Activated naive CD4-positive, alpha-beta T cell (primary cell): ENCODE measurements at places on chromosomes 5 and 9.

- no peak for DNase-seq
Measured at GRCh38 chr5:24535646-24536045, 109.1 kb downstream of the CDH10 start.

DNA sequence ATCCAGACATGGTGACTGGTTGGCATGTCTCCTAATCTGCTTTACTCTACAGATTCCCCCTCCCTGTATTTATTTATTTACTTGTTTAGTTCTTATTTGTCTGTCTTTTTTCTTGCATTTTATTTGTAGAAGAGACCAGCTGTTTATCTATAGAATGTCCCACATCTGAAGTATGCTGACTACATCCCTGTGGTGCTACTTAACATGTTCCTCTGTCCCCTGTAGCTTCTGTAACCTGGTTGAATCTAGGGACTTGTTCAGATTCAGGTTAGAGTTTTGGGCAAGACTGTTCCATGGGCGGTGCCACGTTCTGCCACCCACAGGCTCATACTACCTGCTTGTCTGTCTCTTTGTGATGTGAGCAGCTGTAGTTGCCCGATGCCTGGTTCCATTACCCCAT is 23.5 kb downstream of the DUSP1 start:
- DNase-seq, result no peak

DNA sequence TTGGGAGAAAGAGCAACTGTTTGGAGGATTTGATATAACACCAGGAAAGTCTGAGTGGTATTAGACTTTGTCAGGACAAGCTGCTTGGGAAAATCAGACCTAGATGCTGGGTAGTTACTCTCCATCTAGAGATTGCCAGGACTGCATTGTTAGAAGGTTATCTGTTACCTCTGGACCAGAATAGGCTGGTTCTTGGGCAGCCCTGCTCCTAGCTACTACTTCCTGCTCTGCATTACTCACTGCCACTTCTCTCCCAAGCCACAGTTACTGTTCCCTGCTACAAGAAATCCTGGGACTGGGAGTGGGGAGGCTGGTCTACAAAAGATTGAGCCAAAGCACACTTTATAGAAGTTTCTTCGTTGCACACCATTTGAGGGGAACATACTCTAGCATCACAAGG is 95.5 kb upstream of the KCNN2 start:
- DNase-seq, result no peak

- DNase-seq, result no peak
Measured at GRCh38 chr9:110126986-110127864, 80.7 kb downstream of the C9orf152 start.

DNA sequence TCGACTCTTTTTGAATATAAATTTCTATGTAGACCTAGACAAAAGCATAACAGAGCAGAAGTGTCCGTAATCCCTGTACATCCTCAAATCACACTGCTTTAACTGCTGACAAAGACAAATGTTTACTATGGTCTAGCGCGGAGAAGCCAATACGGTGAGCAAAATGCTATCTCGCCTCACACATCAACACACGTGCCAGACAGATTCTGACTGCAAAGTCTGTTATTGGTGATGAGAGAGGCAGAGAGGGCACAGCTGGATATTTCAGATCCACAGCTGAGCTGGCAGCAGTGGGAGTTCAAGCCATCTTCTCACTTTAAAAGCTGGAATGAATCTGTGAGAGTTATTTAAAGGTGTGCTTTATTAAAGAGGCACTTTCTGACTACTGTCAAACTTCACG is 124.3 kb downstream of the ARL15 start:
- no peak for DNase-seq

- no peak for DNase-seq
Measured at GRCh38 chr5:17249029-17249634, 31.7 kb downstream of the BASP1 start.

DNA sequence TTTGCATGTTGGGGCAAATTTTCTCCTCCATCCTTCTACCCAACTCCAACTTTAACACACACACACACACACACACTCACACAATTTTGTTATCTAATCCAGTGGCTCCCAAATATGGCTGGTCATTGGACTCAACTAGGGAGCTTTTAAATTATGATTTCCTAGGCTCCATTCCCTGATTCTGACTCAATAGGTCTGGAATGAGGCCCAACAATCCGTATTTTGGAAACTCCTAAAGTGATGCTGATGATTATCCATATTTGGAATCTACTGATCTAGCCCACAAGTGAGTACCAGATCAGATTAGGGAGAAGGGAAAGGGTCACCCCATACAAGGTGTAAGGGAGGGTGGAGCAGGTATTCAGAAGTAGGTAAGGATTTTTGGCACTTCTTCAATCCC is 309.7 kb downstream of the TLE1 start:
- no peak for DNase-seq

- no peak for DNase-seq
Measured at GRCh38 chr9:125513303-125513667, 193.7 kb downstream of the MAPKAP1 start.

GRCh38 chr9:124743686-124744348 is 27.3 kb downstream of the NR6A1 start:
- no peak for DNase-seq

- DNase-seq, result no peak
Measured at GRCh38 chr5:102922799-102923477, 167.8 kb downstream of the PAM start.

DNA sequence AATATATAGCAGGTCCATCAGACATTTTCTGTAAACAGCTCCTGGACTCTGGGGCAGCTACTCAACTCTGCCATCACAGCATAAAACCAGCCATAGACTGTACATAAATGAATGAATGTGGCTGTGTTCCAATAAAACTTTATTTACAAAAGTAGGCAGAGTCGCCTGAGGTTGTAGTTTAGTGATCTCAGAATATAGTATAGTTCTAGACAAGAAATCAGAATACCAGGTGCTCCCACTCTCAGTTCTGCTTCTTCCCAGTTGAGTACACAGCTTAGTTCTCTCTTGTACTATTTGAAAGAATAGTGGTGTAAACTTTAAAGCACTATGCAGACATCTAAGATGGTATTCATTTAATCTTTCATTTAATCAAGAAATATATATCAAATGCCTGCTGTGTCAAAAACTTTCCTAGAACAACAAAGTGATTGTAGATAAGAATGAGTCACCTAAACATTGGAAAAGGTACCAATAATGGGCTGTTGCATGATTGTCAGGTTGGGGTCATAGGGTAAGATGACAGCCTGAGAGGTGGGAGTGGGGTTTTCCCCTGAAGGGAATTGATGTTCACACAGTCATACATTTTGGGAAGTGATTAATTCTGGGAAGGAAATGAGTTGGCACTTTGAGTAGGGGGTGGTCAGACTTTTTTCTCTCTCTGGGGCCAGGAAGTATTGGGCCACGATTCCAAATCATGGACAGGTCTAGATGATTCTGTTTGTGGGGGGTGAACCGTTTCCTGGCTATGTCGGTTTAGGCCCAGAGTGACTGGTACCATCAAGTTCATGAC is 37.0 kb downstream of the TNFSF8 start:
- no peak for DNase-seq

GRCh38 chr9:138045541-138046490 is 168.2 kb downstream of the CACNA1B start:
- DNase-seq, result no peak

DNA sequence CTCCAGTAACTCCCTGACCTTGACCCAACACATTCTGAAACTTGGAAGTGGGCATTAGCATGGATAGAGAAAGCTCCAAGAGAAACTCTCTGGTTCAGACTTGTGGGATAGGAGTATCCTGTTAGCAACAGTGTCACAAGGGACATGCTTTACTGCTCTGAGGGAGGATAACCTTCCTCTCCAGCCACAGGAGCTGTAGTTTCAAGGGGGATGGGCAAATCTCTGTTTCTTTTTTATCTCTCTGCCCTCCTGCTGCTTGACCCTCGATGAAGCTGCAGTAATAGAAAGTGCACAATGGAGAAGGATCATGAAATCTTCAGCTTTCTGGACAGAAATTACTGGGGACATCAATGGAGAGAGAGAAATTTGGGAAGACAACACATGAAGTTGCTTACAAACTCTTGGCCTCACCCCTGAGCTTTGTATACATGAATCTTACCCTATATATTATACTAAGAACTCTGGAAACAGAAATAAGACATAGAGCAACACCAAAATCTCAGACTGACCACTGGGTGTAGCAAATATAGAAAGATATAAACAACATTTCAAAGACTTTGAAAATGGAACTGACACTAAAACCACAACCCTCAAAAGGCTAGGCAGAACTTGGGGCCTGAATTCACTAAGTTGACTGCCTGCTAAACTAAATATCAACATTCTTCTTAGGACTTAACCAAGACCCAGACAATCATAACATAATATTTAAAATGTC is 471.0 kb upstream of the MEF2C start:
- no peak for DNase-seq

DNA sequence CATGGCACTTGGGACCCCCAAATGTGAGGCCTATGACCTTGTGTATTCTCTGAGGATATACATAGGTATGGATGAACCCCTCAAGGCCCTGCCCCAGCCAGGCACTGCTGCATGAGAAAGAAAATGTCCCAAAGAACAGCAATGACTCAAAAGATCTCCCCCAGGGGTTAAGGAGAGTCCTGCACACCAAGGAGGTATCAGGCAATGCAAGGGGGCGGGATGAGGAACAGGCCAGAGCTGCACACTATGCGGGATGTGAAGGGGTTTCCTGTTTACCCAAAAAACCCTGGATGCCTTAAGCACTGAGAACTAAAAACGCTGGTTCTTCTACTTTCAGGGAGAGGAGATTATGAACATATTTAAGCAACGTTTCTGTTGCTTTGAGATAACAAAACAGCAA is 3.4 kb downstream of the RAPGEF1 start:
- DNase-seq, result no peak

DNA sequence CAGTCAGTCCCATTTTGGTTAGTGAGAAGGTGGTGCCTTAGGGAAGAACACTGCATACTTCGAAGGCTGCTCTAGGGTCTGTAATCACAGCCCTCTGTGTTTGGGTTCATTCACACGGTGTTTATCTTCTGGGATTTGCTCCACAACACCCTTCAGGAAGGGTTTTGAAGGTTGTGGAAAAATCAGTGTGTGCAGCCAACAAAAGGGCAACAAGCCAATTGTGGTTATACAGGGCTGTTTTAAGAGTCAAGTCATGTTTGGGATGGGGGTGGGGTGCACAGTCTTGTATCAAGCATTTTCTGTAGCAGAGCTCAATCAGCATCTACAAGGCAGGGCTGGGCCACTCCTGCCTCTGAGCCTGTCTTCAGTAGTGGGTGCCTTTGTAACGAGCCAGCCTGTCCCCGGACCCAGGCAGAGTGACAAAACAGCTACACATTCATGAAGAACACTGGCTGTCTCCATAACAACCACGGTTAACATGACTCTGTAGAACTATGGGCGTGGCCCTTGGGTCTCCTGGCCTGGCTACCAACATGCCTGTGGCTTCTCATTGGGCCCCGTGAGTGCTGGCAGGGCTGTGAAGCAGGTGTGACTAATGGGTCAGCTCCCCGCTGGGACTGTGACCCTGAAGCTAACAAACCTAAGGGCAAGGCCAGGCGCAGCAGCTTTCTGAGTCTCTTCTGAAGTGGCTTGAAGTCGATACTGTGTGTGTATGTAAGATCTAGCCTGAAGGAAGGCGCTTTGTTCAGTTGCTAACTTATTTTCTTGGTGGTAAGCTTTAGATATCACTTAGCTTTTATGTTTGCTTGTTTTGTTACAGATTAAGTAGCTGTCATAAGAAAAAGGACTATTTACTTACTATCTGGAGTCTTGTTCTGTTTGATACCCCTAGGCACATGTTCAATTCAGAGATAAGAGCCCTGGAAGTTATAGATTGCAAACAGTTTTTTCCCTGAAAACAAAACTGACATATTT is 27.9 kb upstream of the GOLM1 start:
- DNase-seq, result no peak

DNA sequence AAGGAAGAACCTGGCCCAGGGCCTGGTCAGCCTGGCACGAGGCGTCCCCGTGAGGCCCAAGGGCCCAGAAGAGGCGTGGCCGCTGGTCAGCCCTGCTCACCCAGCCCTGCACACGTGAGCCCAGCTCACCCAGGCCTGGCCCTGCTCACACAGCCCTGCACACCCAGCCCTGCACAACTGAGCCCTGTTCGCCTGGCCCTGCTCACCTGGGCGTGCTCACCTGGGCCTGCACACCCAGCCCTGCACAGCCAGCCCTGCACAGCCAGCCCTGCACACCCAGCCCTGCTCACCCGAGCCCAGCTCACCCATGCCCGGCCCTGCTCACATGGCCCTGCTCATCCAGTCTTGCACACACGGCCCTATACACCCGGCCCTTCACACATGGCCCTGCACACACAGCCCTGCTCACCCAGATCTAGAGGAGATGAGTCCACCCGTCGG is 2.1 kb downstream of the ZDHHC11 start:
- no peak for DNase-seq

- no peak for DNase-seq
Measured at GRCh38 chr9:134058716-134059115, 9.1 kb downstream of the BRD3 start.

DNA sequence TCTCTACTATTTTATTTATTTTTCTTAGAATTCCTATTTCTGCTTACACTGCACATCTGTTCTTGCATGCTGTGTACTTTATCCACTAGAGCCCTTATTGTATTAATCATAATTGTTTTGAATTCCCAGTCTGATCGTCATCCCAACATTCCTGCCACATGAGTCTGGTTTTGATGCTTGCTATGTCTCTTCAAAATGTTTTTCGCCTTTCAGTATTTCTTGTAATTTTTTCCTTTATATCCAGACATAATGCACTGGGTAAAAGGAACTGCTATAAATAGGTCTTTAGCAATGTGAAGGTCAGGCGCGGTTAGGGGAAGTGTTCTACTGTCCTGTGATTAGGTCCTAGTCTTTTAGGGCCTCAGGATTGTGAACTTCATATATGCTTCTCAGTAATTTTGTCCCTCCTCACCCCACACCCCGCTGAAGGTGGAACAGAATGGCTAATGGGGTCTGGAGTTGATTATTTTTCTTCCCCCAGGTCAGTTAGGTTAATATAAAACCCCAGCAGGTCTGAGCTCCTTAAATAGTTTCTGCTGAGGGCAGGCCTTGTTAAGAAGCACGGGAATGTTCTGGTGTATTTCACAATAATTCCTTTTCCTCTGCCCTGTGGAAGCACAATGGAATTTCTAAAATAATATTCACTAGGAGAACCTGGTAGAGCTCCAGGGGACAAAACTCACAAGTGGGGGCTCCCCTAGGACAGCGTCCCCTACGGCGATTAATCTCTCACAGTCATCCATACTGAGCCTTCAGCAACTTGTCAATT is 146.6 kb upstream of the TUT7 start:
- no peak for DNase-seq

DNA sequence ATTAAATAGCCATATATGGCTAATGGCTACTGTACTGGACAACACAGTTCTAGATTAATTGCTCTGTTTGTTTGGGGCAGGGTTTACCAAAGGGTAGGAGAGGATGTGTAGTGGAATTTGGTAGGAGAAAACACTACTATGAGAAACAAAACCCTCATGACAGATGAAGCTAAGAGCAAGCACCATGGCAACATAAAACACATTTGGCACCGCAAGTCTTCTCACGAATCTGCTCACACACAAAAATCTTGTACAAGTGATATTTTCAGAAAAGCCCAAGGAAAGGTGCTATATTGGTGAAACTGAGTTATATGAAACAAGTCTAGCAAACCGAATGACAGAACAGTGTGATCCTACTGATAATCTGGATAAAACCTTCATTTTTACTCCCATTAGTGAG is 38.5 kb downstream of the CSF2 start:
- no peak for DNase-seq

GRCh38 chr5:32013658-32014057 is 160.5 kb downstream of the GOLPH3 start:
- no peak for DNase-seq

GRCh38 chr5:35799753-35800152 is 56.9 kb upstream of the IL7R start:
- no peak for DNase-seq

- DNase-seq, result no peak
Measured at GRCh38 chr5:35094948-35095347, 47.2 kb upstream of the AGXT2 start.
